ENCODE measurements at places on chromosomes 4 and X.

DNA sequence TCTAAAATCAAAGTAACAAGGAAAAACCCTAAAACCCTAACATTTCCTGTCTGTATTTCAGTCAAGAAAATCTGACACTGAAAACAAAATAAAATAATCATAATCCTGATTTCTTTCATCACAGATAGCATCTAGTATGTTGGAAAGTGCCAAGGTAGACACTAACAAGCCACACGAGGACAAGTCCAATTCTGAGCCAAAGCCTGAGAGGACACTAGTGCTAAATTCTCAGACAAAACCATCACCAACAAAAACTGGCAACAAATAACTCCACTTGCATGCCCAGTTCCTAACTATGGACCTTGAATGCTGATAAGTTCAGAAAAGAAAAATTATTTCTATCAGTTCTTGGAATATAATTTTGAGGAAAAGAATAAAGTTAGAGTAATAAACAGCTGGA is 113.7 kb downstream of the MANBA start:
- no peak for DNase-seq

DNA sequence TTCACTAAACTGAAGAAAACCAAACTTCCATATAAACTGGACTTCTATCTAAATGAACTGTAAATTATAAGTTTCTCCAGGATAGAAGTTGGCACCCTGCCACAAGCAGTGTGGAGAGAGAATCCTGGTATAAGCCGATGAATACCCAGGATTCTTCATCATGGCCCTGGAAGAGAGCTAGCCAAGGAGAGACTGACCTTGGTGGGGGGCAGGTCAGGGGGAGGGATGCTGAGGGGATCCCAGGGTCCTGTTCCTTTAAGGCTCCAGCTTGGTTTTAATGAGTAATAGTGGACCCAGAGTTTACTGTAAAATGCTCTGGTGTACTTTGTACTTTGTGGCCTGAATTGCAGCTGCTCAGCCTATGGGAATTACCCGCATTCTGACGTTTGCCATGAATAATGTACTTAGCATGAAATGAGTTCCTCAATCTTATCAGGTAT is 16.9 kb downstream of the RASSF6 start:
- DNase-seq, result no peak

- DNase-seq, result peak; percentile 7
These were observed 16.8 kb upstream of the EPGN start for GRCh38 chr4:74291471-74291870.

DNA sequence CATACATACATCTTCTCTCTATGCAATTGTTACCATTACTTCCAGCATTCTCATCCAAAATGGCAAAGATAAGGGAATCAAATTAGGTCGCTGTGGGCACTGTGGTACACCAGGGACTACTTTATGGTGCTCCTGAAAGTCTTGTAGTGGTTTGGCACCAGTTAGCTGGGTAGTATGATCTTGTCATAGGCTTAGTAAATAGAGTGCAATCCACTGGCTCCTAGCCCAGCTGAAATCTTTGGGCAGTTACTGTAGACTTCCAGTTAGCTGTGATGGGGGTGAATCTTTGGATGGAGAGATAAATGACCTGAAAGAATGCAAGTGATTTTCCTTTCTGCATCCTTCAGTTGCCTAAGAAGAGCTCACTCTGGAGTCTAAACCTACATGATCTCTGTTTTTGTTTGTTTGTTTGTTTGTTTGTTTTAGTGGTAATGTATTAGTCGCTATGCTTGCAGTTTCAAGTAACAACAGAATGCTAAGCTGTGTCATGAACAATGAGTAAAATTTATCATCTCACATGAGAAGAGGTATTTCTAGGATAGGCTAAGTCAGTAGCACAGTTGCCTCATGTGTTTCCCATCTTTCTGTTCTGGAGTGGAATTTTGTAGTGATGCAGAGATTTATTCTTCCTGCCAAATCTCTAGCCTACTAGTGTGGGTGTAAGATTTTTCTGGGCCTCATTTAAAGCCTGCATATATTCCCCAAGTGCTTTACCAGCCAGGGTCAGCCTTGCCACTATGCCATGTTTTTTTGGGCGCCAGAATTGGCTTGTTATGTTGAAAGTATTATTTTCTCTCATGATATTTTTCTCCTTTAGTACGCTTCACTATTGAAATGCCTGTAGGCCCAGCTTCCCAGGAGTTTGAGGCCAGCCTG is 24.2 kb downstream of the HERC3 start:
- no peak for DNase-seq

- DNase-seq, result no peak
These were observed 73.7 kb upstream of the SLC25A43 start for GRCh38 chrX:119325456-119325855.
